T follicular helper cell (primary cell): ENCODE measurements at places on chromosomes 16 and 17.
A peak's percentile ranks its signal among the peaks of the same experiment; 100 is the strongest.

DNA sequence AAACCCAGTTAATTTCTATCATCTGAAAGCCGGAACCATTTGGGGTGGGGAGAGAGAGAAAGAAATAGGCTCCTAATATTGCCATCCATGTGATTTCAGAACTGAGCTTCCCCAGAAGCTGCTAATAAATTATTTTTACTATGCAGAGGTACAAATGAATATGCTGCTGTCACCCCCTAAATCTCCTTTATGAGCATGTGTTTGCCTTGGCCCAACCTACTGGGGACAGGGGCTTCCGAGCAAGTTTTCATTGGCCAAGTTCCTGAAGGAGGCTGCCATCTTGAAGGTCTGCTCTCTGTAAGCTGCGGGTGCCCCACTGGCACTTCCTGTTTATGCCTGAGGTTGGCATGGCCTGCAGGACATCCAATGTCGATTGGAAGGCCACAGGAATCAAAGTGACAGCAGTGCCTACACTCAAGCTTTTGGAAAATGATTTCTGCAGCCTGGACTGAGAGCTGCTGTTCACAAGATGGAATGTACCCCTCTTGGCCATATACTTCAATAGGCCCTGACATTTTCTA is 194.7 kb downstream of the XYLT1 start:
- DNase-seq: no peak

- DNase-seq: no peak
Measured at GRCh38 chr16:65336160-65336559, 214.3 kb upstream of the CDH11 start.

- DNase-seq: no peak
Measured at GRCh38 chr17:45366049-45366448, 49.2 kb upstream of the MAP3K14 start.

DNA sequence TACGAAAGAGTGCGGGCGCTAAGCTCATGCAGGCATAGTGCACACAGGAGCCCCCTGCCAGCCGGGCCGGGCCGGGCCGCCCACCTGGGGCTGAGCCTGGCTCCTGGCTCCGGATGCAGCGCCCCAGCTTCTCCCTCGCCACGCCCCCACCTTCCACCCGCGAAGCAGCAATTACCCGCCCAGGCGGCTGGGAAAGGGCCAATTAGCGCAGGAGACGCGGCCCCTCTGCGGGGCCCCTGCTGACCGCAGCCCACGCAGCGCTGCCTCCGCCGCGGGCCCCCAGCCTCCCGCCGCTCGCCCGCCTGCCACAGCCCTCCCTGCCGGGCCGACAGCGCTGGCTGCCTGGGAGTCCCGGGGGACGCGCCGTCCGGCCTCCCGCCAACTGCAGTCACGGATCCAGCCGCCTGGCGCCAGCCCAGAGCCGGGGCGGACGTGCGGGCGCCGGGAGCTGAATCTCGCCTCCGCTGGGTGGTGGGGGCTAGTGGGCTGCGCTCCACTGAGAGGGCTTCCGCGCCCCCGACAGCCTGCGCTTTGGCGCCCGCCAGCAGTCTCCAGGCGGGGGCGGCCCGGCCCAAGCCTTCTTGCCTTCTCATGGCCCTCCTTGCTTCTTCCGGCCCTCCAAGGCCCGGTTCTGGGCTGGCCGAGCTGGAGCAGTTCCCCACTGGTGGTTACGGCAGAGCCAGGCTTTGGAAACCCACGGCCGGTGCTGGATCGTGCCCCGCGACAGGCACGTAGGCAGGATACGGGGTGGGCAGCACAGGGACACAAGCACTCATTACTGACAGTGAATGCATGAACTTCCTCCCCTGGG is 14.9 kb upstream of the CBFB start:
- DNase-seq: peak; percentile 67

DNA sequence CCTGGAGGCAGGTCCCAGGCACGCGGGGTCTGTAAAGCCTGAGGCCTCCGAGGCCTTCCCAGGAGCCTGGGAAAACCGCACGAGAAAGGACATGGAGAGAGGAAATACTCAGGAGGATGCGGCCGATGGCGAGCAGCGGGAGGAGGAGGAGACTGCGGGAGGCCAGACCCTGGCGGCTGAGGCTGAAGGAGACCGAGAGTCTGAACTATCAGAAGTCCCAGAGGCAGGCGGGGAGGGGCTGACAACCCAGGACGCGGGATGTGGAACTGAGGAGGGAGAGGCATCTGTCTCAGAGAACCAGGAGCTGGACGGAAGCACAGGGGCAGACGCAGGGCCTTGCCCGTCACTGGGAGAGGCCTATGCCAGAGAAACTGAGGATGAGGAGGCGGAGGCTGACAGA is 2.4 kb downstream of the APOBR start:
- DNase-seq: no peak

- DNase-seq: no peak
Measured at GRCh38 chr16:3007059-3007956, 5.4 kb upstream of the CLDN9 start.

DNA sequence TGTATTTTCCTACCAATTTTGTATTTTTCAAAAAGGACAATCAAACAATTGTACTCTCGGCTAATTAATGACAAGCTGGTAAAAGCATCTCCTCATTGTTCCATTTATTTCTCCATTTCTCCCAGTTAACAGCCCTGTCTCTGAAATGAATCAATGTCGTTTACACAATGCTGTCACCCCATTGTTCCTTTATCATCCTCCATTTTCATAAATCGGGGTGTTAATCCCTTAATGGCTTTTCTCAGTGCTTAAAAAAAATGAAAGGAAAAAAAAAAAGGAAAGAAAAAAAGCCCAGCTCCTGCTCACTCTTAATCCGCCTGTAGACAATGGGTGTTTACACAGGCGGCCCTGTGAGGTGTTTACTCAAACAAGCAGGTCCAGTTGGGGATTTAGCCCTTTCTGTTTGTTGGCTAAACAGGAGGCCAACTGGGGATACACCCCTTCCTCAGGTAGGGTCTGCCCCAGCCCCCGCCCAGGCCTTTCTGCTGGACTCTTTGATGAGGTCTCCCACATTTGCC is 86.8 kb upstream of the SALL1 start:
- no peak for DNase-seq

DNA sequence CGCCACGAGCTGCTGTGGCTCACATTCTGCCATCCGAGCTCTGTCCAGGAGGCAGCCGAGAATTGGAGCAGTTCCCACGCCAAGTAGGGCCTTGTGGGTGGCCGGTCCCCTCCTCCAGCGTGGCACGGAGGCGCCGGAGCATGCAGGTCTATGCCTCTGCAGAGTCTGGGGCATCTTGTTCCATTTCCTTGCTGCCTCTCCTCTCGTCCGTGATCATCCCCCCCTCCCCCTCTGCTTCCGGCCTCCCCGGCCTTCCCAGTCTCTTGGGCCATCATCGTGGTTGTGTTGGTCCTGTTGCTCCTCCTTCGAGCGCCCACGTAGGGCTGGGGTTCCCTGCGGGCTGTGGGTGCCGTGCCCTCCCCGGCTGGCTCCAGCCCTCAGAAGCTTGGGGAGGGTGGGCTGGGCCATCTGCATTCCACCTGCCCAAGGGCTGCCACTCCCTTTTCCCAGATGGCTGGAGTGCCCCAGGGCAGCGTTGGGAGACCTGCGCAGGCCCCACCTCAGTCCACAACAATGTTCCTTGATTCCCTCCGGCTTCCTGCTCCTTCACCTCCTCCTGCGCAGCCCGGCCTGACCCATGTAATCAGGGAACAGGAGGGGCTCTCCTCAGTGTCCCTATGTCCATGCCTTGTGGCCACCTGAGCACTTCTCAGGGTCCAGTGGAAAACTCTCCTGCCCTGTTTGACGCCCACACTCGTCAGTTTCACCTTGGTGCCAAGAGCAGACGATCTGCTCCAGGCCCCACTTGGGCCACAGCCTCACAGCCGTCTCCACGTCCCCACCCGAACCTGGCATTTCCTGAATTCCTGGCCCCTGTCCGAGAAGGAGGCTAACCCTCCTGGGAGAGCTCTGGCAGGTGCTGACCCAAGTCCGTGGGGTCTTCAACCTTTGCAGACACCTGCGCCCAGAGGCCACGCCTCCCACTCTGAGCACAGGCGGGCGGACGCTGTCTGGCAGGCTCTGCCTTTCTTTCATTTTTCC is 37.1 kb downstream of the BAIAP2 start:
- no peak for DNase-seq

GRCh38 chr17:43129671-43130010 is 4.5 kb upstream of the BRCA1 start:
- no peak for DNase-seq

DNA sequence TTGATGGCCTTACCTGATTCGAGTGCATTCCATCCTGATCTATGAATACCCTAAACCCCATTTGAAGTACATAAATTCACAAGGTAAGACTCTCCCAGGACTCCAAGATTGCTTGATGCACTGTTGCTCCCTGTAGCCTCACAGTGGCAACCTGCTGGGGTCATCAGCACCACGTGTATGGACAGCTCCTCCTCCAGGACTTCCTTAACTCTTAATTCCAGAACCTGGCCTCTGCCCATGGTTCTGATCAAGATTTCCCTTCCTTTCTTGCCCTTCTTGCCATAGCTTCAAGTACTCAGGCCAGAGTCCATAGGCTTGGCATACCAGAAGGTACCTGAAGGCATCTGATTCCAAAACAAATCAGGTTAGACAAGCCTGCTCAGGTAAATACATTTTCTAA is 34.0 kb upstream of the NLK start:
- no peak for DNase-seq

GRCh38 chr16:81693041-81693743 is 85.9 kb upstream of the PLCG2 start:
- no peak for DNase-seq

- no peak for DNase-seq
Measured at GRCh38 chr16:19001788-19002187, 18.1 kb downstream of the TMC7 start.

- no peak for DNase-seq
Measured at GRCh38 chr16:4011225-4011939, 104.9 kb downstream of the ADCY9 start.

GRCh38 chr16:31532896-31533295 is 5.2 kb downstream of the AHSP start:
- DNase-seq: no peak

DNA sequence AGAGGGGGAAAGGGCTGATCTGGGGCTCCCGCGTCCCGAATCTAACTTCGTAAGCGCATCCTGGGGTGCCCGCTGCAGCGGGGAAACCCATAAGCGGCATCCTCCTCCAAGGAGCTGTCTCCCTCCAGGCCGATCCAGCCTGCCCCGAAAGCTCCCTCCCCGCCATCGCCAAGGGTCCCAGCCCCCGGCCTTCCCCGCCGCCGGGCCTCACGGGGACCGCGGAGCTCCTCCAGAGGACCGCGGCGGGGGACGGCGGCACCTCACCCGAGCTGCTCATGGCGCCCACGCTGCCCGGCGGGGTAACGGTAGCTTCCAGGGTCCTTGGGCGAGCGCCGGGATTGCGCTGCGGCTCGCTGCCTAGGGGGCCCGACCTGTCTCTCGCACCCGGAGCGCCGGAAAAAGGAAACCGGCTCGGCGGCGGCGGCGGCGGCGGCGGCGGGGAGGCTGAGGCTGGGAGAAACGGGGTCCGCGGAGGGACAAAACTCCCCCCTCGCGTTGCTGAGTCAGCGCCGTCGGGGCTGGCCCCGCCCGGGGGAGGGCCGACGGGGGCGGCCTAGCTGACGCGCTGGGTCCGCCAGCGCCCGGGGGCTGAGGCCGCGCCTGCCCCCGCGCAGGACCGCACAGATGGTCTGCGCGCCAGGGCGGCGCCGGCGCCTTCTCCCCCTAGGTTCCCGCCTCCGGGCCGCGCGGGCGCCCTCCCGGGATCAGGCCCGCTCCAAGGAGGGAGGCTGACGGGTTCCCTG is at the start of gene BLMH:
Gene BLMH, minus strand, starts transcription at position 402 of the 743 bp plus-strand sequence. Its CDS starts 125 bp downstream, at position 277.
- DNase-seq: peak; percentile 69

DNA sequence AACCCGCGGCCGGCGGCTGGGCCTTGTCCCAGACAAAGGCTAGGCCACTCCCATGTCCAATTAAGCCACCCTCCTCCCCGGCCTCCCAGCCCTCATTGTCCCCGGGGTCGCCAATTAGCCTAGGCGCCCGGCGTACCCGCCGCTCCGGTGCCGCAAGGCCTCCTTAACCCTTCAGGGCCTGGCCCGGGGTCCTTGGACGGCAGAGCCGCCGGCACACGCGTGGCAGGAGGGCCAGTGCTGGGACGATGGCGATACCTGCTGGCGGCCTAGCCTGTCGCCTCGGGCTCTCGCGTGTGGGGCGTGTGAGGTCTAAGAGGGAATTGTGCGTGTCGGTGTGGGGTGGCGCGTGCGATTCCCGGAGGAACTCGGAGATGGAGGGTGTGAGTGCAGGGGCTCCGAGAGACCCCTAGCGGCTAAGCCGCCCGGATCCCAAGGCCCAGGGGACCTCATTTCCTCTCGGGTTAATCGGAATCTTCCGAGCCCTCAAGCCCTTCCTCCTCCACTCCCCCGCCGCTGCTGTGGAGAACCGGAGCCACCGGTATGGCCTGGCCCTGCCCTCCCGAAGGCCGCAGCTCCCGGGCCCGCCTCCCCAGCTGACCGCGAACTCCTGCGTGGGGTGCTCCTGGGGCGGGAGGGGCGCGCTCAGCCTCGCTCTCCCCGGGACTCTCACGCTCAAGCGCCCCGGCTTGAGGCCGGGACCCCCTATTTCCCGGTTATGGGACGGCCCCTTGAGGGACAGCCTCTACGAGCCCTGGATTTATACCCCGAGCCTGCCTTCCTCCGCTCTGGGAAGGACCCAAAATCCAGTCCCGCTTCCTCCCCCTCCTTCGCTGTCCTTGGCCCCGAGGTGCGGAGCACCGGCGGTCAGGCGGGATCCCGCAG is 11.9 kb downstream of the TBX2 start:
- no peak for DNase-seq

DNA sequence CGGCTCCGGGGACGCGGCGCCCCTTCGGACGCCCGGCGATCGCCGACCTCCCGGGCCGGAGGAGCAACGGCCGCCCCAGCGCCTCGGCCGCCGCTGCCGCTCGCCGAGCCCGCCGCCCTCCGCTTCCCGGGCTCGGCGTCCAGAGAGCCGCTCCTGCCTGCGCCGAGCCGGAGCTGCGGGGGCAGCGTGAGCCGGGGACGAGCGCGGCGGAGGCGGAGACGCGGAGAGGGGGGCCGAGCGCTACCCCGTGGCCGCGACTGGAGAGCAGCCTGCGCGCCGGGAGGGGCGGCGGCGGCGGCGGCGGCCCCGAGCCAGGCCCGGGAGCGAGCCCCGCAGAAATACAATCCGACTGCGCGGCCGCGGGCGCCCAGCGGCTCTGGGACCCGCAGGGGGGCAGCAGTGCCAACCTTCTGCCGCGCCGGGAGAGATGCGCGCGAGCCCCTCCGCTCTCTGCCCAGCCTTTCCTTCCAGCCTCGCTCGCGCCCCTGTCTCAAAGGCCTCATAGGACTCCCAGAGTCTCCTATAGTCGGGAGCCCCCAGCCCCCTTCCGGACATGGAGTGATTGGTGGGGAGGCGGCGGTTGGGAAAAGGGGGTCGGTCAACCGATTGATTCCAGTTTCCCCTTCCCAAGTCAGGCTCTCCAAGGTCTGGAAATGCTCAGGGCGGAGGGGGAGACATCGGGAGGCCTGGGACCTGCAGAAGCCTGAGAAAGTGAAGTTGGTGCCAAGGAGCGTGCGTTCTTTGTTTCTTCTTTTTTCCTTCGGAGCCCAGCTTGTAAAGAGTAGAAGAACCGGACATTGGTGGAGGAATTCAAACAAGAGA is 1.0 kb upstream of the SDK2 start:
- DNase-seq: no peak

GRCh38 chr17:57604771-57605674 is 140.1 kb downstream of the CCDC182 start:
- DNase-seq: peak; percentile 10
